ENCODE measurements at places on chromosomes 5 and 9.
A peak's percentile ranks its signal among the peaks of the same experiment; 100 is the strongest.

DNA sequence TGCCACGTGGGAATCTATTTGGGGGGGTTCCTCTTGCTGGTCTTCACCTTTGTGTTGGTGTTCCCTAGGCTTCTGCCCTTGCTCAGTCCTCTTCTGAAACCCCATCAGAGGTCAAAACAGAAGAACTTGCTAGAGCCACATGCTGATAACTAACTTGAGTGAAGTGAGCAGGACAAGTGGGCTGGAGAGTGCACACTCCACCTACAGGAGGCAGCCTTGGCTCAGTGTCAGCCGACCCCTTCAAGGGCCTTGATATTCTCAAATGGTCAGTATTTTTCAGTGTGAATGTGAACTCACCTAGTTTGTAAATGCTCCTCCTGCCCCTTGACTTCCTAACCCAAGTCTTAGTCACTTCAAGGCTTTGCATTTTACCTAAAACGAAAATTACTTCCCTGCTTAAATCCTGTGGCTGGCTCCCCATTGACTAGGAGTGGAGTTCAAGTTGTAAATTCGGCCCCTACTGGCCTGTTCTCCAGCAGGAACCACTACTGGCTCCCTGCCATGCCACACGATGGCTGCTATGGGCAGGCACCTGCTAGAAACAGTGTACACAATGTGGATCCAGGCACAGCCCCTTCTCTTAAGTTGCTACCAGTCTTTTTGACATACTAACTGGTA is 3.6 kb upstream of the SLC1A3 start:
- DNase-seq, result peak; percentile 49

GRCh38 chr9:114048533-114049415 is 29.3 kb downstream of the AMBP start:
- DNase-seq, result no peak

DNA sequence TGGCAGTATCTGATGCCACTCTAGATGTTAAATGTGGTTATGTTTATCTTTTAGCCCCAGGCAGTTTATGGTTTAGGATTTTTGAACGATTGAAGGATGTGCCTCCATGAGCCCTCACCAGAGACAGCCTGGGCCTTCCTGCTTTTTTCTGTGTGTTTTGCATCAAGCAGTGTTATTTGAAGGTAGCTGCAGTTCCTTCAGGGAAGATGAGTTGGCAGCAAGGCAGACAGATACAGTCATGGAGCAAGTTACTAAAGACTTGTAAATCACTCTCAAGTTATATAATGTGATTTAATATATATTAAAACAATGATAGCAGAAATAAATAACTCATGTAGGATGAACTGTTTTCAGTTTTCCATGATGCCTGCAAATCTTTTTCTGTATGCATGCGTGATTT is 204.9 kb downstream of the CD180 start:
- no peak for DNase-seq

DNA sequence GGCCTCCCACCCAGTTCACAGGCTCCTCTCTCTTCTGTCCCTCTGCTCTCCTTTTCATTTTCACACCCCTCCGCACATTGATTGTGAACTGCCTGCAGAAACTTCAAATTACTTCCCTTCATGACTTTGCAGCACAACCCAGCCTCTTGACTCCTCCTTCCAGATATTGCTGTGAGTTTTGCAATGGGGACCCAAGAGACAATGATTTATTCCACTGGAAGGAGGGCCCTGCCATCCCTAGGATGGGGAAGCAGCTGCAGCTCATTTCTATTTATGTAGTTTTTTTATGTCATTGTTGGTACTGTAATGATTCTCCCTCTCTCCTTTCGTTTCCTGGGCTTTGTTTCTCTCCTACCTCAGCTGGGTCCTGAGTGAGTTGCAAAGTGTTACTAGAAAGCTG is 364.9 kb downstream of the ICE1 start:
- DNase-seq, result no peak

GRCh38 chr9:124857533-124858162 is 4.1 kb downstream of the RPL35 start:
- DNase-seq, result no peak

DNA sequence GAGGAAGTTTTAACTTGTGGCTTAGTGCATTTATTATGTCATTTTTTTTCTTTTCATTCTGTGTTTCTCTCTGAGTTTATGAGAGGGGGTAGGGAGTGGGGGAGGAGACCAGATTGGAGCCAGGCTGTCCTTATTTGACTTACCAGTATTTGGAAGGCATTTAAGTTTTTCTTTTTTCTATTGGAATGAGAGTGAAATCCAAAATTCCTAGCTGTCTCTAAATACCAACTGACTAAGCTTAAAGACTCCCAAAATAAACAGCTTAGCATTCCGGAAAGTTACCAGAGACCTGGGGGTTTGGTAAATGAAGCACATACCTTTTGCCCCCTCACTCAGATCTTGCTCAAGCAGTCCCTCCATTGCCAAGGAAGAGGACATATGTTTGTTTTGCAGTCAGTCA is 581.9 kb upstream of the BRINP1 start:
- no peak for DNase-seq

GRCh38 chr5:1447671-1448361 is 2.6 kb upstream of the SLC6A3 start:
- no peak for DNase-seq

- DNase-seq, result no peak
These were observed 14.1 kb downstream of the NDUFA8 start for GRCh38 chr9:122145592-122145863.

- no peak for DNase-seq
These were observed 28.5 kb downstream of the RHOBTB3 start for GRCh38 chr5:95759634-95760033.

- no peak for DNase-seq
These were observed 234.2 kb downstream of the MCTP1 start for GRCh38 chr5:95050708-95051107.

- no peak for DNase-seq
These were observed 160.8 kb upstream of the KLF4 start for GRCh38 chr9:107650321-107650720.

GRCh38 chr5:176441921-176442323 is 6.3 kb upstream of the FAF2 start:
- DNase-seq, result no peak

DNA sequence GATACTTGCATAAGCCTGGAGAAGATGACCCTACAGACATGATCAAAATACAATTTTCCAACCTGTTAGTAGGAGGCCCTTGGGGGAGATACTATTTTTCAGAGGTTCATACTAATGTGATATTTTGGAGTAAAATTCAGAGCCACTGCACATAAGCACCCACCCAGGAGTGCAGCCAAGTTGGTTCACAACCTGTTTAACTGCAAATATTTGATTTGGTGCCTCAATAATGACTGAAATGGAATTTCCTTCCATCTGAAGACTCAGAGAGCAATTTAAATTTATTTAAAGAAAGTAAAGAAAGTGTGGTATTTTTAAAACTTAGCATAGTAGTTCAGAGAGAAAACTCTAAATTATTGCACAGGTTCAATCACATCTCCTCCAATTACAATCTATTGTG is 77.5 kb upstream of the FBN2 start:
- DNase-seq, result no peak

DNA sequence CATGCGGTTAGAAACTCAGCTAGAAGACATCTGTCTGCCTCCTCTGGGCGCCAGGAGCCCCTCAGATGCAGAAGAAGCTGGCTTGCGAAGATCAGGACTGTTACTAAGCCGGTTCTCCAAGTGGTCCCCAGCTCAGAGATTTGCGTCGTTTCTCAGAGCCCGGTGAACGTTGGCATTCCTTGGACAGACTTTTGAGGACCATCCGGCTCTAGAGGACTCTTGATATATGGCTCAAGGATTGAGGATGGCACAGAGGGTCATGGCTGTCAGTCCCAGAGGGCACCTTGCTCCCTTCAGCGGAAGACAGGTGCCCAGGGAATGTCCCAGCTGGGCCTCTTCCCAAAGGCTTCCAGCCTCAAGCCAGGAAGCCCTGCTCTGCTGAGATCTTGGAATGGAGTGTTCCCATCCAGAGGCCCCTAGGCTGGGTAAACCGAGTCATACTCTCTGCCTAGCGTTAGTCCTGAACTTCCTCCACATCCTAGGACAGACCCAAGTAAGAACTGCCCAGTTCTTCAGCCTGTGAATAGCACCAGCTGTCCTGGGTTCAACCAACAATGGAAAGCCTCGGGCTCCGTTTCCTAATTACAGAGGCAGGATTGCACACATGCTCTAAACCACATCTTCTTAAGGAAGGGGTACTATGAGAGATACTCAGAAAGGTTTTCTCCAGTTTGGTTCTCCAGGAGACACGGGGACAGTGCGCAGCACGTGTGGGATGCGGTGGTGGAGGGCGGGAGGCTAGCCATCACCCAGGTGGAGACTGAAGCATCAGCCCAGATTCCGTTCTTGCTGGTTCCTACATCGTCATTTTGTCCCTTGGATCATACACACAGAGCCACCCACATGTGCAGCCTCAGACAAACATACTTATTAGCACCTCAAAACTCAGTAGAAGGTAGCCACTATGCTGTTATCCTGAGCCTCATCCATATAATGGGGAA is 51.4 kb downstream of the ZNF354C start:
- DNase-seq, result no peak

GRCh38 chr9:106120071-106120470 is 425.7 kb downstream of the TMEM38B start:
- DNase-seq, result no peak

- DNase-seq, result no peak
These were observed 12.6 kb downstream of the ANKDD1B start for GRCh38 chr5:75623846-75624245.

DNA sequence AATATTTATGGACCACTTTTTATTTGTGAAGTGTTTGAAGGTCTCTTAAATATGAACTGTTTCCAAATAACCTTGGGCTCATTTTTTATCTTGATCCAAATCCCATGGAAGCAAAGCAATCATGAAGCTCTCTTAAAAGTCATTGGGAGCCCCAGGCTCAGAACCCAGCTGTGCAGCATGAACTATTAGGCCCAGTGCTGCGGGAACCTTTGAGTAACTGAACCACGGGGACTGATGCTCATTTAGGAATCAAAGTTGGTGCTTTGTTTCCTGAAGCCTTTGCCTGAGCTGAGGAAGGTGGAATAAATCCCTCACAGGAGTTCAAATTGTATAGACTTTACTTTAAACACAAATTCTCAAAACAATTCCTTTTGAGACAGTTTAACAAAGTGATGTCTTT is 27.8 kb downstream of the MAT2B start:
- DNase-seq, result no peak

DNA sequence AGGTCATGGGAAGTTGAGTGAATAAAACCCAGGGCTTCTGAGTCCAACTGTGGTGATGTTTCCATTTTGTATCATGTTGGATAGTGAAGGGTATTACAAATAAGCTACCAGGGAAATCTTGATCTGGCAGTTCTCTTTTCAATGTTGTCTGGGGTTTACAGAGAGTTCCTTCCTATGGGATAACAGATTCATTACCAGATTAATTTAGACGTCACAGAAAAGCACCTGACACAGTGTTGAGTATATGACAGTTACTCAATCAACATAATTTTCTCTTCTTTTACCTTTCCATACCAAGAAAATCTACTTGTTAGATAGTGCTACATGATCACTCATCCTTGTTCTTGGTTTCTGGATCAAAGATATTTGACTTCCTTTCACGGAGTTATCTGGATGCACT is 270.9 kb downstream of the ACTL7B start:
- DNase-seq, result no peak

DNA sequence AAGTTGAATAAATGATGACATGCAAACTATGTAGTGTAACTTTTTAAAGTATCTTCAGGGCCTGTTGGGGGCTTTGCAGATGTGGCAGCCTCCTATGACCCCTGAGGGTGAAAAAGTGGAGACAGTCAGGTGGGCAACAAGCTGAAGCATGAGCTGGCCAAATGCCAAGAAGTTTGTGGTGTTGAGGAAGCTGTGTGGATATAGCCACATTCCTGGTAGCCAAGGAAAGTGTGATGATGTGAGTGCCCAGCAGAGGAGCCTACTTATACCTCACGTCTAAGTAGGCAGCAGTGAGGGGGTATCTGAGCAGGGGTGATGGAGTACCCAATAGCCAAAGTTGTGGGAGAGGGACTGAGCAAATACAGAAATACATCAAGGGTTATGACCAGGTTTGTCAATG is 621.2 kb upstream of the CDH6 start:
- no peak for DNase-seq

- no peak for DNase-seq
These were observed 53.9 kb upstream of the UBAC1 start for GRCh38 chr9:136014924-136015633.

DNA sequence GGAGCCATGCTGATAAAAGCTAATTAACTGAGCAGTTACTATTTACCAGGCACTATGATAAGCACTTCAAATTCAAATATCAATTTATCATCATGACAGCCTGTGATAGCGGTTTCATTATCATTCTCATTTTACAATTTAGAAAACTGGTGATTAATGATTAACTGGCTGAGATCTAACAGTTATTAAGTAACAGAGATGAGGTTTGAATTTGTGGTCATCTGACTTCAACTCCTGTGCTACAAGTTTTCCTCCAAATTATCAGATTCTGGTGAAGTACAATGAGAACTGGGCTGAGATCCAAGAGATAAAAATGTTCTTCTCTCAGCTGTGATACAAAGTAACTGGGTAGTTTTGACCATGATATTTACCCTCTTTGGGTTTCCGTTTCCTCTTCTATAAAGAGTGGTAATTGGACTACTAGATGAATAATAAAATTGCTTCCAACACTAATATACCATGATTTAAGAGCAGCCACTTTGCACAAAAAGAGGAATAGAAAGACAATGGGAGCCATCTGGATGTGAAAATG is 74.5 kb upstream of the CCNG1 start:
- no peak for DNase-seq

DNA sequence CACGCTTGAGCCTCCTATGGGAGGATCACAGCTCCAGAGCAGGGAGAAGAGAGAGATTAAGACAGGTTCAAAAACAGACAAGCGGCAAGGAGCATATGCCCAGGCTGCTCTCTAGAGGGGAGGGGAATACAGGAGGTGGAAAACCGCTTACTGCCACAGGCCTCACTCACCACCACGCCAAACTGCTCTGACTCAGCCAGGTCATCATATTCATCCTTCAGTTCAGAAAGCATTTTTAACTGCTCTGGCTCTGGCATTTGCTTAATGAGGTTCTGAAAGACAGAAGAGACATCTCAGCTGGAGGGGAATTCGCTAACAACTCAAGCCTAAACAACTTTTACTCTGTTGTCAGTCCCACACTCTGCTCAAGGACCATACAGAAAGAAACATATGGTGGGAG is 40.1 kb downstream of the PCDHGC5 start:
- DNase-seq, result no peak

DNA sequence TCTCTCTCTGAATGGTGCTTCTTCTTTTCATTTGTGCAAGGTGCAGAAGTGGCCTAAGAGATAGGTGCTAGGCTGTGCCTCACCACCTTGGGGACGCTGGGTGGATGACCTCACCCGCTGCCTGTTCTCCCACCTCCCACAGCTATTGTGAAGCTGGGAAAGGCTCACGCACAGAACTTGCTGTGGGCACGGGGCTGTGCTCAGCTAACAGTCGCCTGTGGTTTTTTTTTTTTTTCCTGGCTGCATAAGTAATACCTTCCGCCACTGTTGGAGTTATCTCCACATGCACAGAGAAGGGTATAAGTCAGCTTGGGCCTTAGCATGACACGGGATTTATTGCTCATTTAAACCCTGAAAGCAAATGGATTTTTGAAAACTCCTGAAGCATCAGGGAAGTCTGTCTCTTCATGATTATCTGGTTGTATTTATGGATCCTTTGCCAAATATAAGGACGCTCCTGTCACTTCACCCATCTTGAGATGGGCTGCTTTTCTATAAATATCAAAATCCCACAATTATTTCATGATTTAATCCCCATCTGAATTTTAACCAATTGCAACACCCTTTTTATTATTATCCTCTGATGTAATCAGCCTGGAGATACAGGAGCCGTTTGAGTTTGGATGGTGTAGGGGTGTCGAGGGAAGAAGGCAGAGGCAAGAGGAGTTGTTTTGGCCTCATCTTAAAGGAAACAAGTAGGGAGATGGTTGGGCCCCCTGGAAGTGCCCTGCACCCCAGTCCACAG is 9.0 kb downstream of the DBH start:
- DNase-seq, result no peak

Data from activated CD4-positive, alpha-beta T cell treated with anti-CD3 and anti-CD28 coated beads, Interleukin-2, amount 10 ng/mL, durations not matched to agents 24 days and 14 days (primary cell).